Calu3 (cell line): ENCODE measurements at places on chromosomes 4 and X.
A peak's percentile ranks its signal among the peaks of the same experiment; 100 is the strongest.

GRCh38 chrX:9515973-9516538 is 51.2 kb downstream of the TBL1X start:
- no peaks in the 10 kb centered on the region for H3K27me3 ChIP-seq
- no peak overlapping the region for H3K4me3 ChIP-seq
- DNase-seq: no peak
- no peaks in the 10 kb centered on the region for H3K4me1 ChIP-seq

GRCh38 chrX:63282077-63282476 is 69.1 kb downstream of the SPIN4 start:
- no peaks in the 10 kb centered on the region for H3K36me3 ChIP-seq
- no peaks in the 10 kb centered on the region for H3K4me1 ChIP-seq
- no peaks in the 10 kb centered on the region for H3K27me3 ChIP-seq
- DNase-seq: no peak

DNA sequence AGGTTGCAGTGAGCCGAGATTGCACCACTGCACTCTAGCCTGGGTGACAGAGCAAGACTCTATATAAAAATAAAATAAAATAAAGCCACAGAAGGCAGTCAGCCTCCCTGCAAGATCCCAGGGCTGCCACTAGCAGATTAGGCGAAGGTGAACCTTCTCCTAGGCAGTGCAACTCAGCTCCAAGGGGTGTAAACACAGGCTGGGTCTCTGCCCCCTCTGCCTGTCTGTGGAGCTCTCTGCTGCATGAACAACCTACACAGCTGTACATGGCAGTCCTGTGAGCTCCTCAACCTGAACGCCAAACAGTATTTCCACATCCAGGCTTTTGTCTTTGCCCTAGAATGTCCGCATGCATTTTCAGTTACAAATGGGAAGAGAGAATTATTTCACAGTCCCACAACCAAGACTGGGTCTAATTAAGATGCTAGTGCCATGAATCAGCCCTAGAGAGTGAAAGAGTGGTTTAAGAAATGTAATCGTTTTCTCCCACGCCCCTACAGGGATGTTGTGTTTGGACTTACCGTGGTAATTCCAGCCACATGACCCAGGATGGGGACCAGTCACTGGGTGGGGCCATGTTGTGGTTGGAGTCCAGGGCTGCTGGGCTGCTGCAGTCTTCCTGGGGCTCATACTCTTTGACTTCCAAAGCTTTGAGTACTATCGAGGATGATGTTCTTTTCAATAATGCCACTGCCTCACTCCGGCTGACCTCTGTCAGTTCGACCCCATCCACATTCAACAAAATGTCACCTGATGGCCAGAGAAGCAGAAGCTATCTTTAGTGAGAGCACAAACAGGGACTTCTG is 99.0 kb downstream of the FIP1L1 start:
- no peaks in the 10 kb centered on the region for H3K36me3 ChIP-seq
- H3K4me3 ChIP-seq: no peak overlapping the region
- no peak overlapping the region for H3K27ac ChIP-seq
- H3K27me3 ChIP-seq: no peaks in the 10 kb centered on the region

- H3K27me3 ChIP-seq: no peaks in the 10 kb centered on the region
- peak overlapping the region; percentile 16 for H3K4me3 ChIP-seq
- H3K27ac ChIP-seq: peak overlapping the region; percentile 71
Measured at GRCh38 chr4:90443231-90443630, 316.0 kb downstream of the CCSER1 start.

DNA sequence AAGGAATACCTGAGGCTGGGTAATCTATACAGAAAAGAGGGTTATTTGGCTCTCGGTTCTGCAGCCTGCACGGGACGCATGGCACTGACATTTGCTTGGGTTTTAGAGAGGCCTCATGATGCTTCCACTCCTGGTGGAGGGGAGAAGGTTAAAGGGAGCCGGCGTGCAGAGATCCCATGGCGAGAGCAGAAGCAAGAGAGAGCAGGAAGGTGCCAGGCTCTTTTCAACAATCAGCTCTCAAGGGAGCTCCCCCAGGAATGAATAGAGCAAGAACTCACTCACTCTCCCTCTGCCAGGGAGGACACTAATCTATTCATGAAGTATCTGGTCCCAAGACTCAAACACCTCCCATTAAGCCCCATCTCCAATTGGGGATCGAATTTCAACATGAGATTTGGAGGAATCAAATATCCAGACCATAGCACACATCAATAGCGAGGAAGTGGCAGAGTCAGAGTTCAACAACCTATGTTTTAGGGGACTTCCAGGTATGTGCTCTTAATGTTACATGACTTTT is 109.8 kb downstream of the SORBS2 start:
- DNase-seq: no peak
- H3K4me1 ChIP-seq: peaks cover 8% of the 10 kb centered on the region
- no peak overlapping the region for H3K27ac ChIP-seq
- no peaks in the 10 kb centered on the region for H3K27me3 ChIP-seq
- H3K36me3 ChIP-seq: no peaks in the 10 kb centered on the region
- no peak overlapping the region for H3K4me3 ChIP-seq

DNA sequence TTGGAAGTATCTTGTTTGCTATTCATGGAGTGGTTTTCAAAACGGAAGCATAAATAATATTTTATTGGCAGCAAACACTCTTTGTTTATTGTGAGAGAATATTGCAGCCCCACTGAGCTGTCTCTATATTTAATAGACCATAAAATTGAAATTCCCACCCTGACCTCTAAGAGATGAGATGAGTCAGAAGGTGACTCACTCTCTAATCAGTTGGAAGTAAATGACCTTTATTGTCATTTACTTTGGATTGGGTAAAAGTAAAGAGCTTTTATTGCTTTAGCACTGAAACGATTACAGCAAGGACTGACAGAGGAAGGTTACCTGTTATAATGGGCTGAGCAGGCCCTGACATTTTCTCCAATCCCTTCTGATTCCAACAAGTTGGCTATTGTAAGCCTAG is 55.0 kb downstream of the SYTL5 start:
- H3K4me3 ChIP-seq: no peak overlapping the region
- no peak for DNase-seq
- H3K36me3 ChIP-seq: no peaks in the 10 kb centered on the region
- no peaks in the 10 kb centered on the region for H3K27me3 ChIP-seq
- no peaks in the 10 kb centered on the region for H3K4me1 ChIP-seq
- H3K27ac ChIP-seq: no peak overlapping the region

DNA sequence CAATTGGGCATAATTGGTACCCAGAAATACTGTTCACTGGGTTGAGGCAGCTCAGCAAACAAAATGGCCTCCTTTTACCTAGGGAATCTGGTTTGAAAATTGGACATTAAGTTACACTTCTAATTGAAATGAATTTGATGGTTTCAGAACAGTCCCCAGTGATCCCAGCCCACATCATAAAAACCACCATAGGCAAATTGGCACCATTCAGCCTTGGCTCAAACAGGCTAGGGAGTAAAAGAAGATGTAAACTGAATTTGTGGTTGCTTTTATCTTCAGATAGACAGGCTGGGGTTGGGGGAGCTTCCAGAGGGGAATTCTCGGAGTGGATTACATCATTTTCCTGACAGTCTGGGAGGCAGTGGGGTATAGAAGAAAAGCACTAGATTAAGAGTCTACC is 576.5 kb downstream of the MID1IP1 start:
- no peaks in the 10 kb centered on the region for H3K4me1 ChIP-seq
- peaks cover 61% of the 10 kb centered on the region for H3K27me3 ChIP-seq
- no peak overlapping the region for H3K27ac ChIP-seq
- peaks cover 3% of the 10 kb centered on the region for H3K36me3 ChIP-seq
- DNase-seq: no peak
- H3K4me3 ChIP-seq: no peak overlapping the region

GRCh38 chr4:76640353-76640910 is 205.4 kb downstream of the SHROOM3 start:
- H3K27ac ChIP-seq: no peak overlapping the region
- peaks cover 32% of the 10 kb centered on the region for H3K4me1 ChIP-seq
- H3K36me3 ChIP-seq: peaks cover 31% of the 10 kb centered on the region

DNA sequence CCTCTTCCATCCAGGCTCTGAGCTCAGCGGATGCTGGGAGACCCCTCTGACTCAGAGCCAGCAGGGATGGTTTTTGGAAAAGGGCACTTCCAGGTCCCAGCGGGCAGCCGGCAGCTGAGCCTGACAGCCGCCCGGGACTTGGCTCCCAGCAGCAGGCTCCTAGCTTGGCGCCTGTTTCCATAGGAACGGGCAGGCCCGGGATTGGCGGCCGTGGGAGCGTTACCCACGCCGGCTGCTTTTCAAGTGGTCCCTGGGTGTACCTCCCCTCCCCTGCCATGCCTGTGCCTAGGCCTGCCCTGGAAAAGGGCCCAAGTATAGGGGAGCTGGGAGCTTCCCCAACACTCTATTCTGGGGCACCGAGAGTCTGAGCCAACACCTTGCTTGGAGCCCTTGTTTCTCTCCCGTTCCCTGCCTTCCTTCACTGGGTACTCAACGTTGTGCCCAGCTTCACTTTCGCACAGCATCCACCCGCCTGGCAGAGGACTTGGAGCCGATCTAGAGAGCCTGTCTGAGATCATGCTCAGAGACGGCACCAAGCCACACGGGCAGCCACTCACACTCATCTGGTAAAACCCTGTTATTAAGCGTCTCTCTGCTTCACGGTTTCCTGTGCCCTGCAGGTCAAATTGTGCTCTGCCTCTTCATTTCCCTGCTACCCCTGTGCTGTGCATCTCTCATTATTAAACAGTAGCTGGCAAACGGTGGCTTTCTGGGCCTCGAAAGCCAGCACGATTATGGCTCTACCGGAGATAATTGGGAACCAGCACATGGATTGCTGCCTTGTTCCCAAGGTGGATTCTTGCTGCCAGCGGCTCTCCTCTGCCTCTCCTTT is 521.5 kb downstream of the BCOR start:
- no peak for DNase-seq
- H3K36me3 ChIP-seq: no peaks in the 10 kb centered on the region
- H3K27me3 ChIP-seq: peaks cover 31% of the 10 kb centered on the region
- H3K4me3 ChIP-seq: no peak overlapping the region

GRCh38 chr4:15920723-15921591 is 17.6 kb downstream of the FGFBP1 start:
- H3K36me3 ChIP-seq: peaks cover 36% of the 10 kb centered on the region
- peak; percentile 78 for DNase-seq
- peak overlapping the region; percentile 89 for H3K27ac ChIP-seq

GRCh38 chrX:16970977-16971376 is 24.5 kb downstream of the REPS2 start:
- peaks cover 20% of the 10 kb centered on the region for H3K4me1 ChIP-seq
- H3K27ac ChIP-seq: peak overlapping the region; percentile 71
- H3K36me3 ChIP-seq: no peaks in the 10 kb centered on the region
- DNase-seq: no peak
- no peak overlapping the region for H3K4me3 ChIP-seq

GRCh38 chr4:11005300-11005699 is 320.7 kb upstream of the CLNK start:
- no peak for DNase-seq
- no peaks in the 10 kb centered on the region for H3K36me3 ChIP-seq
- no peaks in the 10 kb centered on the region for H3K4me1 ChIP-seq
- H3K4me3 ChIP-seq: no peak overlapping the region

- no peaks in the 10 kb centered on the region for H3K27me3 ChIP-seq
- H3K27ac ChIP-seq: peak overlapping the region; percentile 95
- no peak for DNase-seq
- H3K4me3 ChIP-seq: peak overlapping the region; percentile 76
Measured at GRCh38 chr4:74366367-74366911, 1.5 kb downstream of the EREG start.

GRCh38 chr4:11529625-11530201 is 101.0 kb upstream of the HS3ST1 start:
- H3K27ac ChIP-seq: peak overlapping the region; percentile 27
- no peak overlapping the region for H3K4me3 ChIP-seq
- no peak for DNase-seq
- H3K27me3 ChIP-seq: no peaks in the 10 kb centered on the region
- H3K36me3 ChIP-seq: no peaks in the 10 kb centered on the region

- no peak overlapping the region for H3K4me3 ChIP-seq
- DNase-seq: no peak
- peaks cover 46% of the 10 kb centered on the region for H3K36me3 ChIP-seq
- peak overlapping the region; percentile 68 for H3K27ac ChIP-seq
- H3K4me1 ChIP-seq: peaks cover 59% of the 10 kb centered on the region
Measured at GRCh38 chr4:73608689-73609594, 11.3 kb downstream of the RASSF6 start.

- H3K4me3 ChIP-seq: no peak overlapping the region
- peaks cover 5% of the 10 kb centered on the region for H3K36me3 ChIP-seq
- peak; percentile 6 for DNase-seq
- H3K27ac ChIP-seq: no peak overlapping the region
- H3K4me1 ChIP-seq: peaks cover 21% of the 10 kb centered on the region
Measured at GRCh38 chr4:38723726-38724474, 58.9 kb downstream of the TLR10 start.

- H3K27me3 ChIP-seq: no peaks in the 10 kb centered on the region
- no peak for DNase-seq
- no peak overlapping the region for H3K4me3 ChIP-seq
- no peaks in the 10 kb centered on the region for H3K4me1 ChIP-seq
- H3K36me3 ChIP-seq: no peaks in the 10 kb centered on the region
Measured at GRCh38 chr4:16270454-16271328, 44.4 kb upstream of the TAPT1 start.

GRCh38 chr4:119526786-119527550 is 101.6 kb downstream of the PDE5A start:
- H3K4me1 ChIP-seq: no peaks in the 10 kb centered on the region
- H3K36me3 ChIP-seq: no peaks in the 10 kb centered on the region
- no peak overlapping the region for H3K4me3 ChIP-seq
- H3K27ac ChIP-seq: no peak overlapping the region

DNA sequence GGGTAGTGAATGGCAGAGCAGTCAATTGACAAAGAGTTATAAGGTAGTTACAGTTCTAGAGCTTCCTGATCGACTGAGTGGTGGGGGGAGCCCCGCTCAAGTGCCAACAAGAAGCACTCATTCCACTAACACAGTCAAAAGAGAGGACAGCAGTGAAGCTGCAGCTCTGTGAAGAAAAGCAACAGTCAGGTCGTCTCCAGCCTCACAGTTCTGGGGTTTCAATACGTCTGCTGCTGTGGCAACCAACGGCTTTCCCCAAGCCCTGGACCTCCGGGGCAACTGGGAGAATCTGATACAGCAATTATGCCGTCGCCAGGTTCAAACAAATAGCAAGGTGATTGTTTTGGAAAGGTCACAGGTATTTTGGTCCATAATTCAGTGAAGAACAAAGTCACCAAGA is 30.8 kb downstream of the GPM6B start:
- H3K4me3 ChIP-seq: no peak overlapping the region
- H3K36me3 ChIP-seq: peaks cover 5% of the 10 kb centered on the region

DNA sequence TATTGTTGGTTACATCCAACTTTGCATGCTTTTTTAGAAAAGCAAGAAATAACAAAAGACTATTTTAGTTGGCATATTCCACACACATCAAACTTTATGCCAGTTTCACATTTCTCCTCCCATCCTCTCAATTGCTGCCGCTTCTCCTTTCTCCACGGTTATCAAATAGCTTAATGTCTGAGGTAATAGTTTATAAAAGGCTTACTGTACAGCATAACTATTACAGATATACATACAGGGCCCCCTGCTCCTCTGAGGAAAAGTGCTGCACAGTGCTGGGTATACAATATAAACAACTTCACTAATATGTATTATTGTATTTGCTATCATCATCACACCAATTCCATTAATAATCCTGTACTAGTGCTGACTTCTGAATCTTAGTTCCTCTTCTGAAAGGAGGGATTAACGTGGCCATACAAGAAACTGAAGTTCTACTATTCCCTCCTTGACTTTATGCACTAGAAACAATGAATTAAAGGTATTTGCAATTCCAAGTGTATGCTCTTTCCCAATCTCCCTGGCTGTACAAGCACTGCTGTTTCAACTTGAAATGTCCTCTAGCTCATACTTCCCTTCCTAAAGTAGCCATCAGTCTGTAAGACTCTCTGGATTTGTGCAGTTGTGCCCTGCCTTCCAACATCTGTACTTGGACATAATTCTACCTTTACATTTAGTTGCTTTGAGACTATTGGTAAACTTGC is 2.5 kb downstream of the CCNI start:
- peaks cover 5% of the 10 kb centered on the region for H3K36me3 ChIP-seq
- H3K4me3 ChIP-seq: no peak overlapping the region
- H3K27ac ChIP-seq: no peak overlapping the region
- peaks cover 17% of the 10 kb centered on the region for H3K4me1 ChIP-seq
